Kasumi-1 (cell line): ENCODE measurements at places on chromosomes 16 and 17.

DNA sequence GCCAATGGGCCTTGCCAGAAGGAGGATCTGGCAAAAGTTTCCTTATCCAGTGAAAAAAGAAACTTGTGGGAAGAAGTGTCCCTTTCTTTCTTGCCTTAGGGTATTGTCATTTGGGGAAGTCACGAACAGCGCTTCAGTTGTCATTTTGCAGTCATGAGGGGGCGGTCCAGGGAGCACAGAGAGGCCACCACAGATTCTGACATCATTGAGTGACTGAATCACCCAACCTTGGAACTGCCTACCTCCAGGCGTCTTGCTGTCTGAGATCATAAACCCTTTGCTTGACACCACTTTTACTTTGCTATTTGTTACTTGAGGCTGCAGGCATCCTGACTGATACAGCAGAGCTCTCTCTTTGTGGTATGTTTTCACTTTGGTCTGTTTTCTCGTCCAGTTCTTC, 3.1 kb upstream of the WSCD1 start:
- DNase-seq, result no peak

GRCh38 chr17:36671144-36671543, 69.8 kb downstream of the MRM1 start:
- no peak for DNase-seq

DNA sequence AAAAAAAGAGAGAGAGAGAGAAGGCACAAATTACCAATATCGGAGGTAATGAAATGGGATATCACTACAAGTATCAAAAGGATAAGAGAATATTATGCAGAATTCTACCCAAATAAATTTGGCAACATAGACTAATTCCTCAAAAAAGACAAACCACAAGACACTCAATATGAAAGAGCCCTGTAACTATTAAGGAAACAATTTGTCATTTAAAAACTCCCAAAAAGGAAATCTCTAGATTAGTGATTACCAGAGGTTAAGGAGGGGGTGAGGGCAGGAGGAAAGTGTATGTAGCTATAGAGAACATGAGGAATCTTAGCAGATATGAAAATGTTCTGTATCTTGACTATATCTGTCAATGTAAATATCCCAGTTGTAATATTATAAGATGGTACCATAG, 54.0 kb downstream of the CFDP1 start:
- DNase-seq, result no peak

DNA sequence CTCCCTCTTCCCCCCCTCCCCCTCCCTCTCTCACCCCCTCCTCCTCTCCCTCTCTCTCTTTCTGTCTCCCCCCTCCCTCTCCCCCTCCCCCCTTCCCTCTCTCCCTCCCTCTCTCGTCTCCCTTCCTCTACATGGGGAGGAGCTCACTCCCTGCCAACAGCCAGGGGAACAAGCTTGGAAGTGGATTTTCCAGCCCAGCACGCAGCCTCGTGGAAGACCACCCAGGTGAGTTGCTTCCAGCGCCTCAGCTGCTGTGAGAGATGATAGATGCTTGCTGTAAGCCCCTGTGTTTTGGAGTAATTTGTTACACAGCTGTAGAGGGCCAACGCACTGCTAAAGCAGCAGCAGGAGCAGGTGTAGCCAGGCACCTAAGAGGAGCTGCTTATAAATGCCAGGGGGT, 20.8 kb downstream of the ACTG1 start:
- no peak for DNase-seq

DNA sequence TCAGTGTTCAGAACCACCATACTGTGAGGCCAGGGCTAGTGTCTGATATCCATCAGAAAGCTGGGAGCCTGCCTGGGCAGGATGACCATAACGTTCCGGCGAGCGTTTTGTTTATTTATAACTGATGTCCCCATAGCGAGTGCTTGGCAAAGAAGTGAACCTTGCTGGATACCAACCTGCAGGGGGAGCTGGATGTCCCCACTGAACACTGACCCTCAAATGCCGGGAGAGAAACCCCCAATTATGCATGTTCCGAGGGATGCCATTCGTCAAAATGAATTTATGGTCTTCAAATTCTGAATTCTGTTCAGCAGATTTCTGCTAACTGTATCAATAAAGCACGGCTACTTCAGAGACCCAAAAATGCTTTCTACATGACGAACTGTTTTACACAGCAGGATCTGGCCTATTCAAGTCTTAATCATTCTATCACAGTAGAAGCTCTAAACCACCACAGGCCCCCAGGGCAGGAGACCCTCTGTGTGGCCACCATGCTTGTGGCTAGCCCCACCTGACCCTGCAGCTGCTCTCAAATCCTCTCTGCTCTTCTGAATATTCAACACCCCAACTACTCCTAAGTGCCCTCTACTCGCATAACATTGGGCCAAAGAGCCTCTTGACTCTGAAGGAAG, 15.2 kb downstream of the MED24 start:
- peak; percentile 21 for DNase-seq

DNA sequence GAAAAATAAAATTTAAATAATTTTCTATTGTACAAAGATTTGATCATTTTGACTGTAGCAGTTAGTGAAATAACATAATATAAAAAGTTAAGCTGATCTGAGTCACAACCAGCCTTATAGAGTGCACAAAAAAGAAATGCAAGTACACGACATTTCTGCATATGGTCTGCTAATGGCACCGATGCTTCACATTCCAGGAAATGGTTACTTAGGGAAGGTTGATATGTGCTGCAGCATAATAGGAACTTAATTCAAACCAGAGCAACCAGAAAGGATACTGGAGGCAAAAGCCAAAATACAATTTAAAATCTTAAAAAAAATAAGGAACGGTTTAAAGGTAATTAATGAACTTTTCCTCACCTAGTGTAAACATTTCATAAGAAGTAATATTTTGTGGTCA, 10.0 kb upstream of the CFDP1 start:
- DNase-seq, result no peak

GRCh38 chr17:62627904-62628633, 599 bp downstream of the MRC2 start:
- peak; percentile 65 for DNase-seq

DNA sequence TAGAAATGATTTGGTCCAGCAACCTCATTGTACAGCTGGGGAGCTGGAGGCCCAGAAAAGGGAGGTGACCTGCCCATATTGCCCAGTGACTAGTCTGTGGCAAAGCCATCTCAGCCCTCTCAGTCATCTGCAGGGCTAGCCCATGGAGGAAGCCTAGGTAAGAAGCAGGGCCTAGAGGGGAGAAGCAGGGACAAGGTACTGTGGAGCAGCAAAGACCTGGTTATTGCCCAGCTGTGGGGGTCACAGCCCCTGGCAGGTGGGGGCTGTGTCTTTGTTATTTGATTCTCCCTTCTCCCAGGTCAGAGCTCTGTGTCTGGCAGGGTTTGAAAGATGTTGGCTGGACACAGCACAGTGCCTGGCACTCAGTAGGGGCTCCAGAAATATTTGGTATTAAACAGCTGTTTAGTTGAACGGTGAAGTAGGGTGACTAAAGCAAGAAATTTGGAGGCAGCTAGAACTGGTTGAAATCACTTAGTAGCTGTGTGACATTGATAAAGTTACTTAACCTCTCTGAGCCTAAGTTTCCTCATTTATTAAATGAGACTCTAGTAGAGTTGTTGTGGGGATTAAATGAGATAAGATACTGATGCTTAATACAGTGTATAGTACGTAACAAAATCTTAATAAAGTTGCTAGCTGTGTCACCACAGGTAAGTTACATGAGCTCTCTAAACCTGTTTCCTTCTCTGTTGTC, 17.3 kb downstream of the CCR7 start:
- DNase-seq, result no peak
